ENCODE measurements at places on chromosomes 12 and 14.

DNA sequence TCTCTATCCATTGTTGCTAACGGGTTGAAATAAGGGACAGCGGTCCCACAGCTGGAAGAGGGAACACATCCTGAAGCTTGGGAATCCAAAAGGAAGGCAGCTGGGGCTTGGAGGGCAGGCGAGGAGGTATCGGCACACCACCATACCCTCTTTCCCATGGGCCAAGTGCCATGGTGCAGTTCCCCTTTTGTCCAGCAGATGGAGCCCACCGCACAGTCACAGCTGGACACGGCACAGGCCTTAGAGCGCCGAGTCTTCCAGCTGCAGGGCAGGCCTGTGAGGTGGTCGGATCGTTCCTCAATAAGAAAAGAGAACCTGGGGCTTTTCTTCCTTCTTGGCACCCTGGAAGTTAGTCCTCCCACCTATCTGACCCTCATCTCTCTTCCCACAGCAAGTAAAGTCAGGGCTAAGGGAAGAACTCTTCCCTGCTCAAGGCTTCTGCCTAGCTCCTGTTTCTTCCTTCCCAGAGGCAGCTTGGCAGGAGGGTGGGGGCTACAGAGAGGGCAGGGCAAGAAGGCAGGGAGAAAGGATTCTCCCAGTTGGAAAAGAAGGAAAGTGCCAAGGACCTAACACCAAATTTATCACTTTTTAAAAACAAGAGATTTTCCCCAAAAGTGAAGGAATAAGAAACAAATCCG is 8.6 kb downstream of the PPP1R1A start:
- no peaks in the 10 kb centered on the region for H3K4me1 ChIP-seq
- H3K36me3 ChIP-seq = no peaks in the 10 kb centered on the region
- H3K4me3 ChIP-seq = no peak overlapping the region
- peaks cover 4% of the 10 kb centered on the region for H3K27me3 ChIP-seq
- DNase-seq = peak; percentile 70

GRCh38 chr14:91750634-91751198 is 18.8 kb upstream of the CATSPERB start:
- H3K27ac ChIP-seq = no peak overlapping the region
- no peak for DNase-seq
- no peaks in the 10 kb centered on the region for H3K27me3 ChIP-seq
- H3K4me3 ChIP-seq = no peak overlapping the region

DNA sequence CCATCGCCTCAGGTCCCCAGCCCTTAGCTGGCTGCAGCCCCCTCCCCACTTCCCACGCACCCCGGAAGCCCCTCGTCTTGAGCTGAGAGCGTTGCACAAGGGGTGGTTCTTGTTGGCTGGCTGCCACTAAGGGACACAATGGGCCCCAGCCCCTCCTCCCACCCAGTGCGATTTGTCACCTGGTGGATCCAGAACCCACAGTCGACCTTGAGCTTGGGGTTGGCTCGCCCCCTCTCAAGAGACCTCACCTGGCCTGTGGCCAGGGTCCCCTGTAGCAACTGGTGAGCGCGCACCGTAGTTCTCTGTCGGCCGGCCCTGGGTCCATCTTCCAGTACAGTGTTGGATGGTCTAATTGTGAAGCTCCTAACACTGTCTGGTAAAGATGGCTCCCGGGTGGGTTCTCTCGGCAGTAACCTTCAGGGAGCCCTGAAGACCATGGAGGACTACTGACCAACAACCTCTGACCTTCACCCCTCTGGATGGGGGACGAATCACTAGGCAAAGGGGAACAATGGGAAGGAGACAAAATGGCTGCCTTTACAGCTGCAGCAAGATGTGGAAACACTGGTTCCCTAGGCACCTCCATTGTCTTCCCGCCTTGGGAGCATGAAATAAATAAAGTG is 6.6 kb downstream of the PHB2 start:
- peaks cover 4% of the 10 kb centered on the region for H3K4me1 ChIP-seq
- H3K36me3 ChIP-seq = peaks cover 24% of the 10 kb centered on the region
- H3K27me3 ChIP-seq = no peaks in the 10 kb centered on the region
- H3K4me3 ChIP-seq = no peak overlapping the region
- DNase-seq = no peak
- H3K27ac ChIP-seq = no peak overlapping the region

GRCh38 chr12:107282628-107283027 is 189.3 kb upstream of the CRY1 start:
- H3K4me3 ChIP-seq = no peak overlapping the region
- no peak for DNase-seq
- no peaks in the 10 kb centered on the region for H3K4me1 ChIP-seq
- no peak overlapping the region for H3K27ac ChIP-seq
